ENCODE measurements at places on chromosomes 13 and 19. TPM values are rescaled to one million over a fixed set of nuclear protein-coding genes. Genes with fewer than 3 reads are reported as not detected.

NLRP4 gene
- not detected for total RNA-seq

FUT3 gene
- total RNA-seq = not detected

SIGLECL1 gene
- not detected for total RNA-seq

CALR3 gene
- total RNA-seq = not detected

DNA sequence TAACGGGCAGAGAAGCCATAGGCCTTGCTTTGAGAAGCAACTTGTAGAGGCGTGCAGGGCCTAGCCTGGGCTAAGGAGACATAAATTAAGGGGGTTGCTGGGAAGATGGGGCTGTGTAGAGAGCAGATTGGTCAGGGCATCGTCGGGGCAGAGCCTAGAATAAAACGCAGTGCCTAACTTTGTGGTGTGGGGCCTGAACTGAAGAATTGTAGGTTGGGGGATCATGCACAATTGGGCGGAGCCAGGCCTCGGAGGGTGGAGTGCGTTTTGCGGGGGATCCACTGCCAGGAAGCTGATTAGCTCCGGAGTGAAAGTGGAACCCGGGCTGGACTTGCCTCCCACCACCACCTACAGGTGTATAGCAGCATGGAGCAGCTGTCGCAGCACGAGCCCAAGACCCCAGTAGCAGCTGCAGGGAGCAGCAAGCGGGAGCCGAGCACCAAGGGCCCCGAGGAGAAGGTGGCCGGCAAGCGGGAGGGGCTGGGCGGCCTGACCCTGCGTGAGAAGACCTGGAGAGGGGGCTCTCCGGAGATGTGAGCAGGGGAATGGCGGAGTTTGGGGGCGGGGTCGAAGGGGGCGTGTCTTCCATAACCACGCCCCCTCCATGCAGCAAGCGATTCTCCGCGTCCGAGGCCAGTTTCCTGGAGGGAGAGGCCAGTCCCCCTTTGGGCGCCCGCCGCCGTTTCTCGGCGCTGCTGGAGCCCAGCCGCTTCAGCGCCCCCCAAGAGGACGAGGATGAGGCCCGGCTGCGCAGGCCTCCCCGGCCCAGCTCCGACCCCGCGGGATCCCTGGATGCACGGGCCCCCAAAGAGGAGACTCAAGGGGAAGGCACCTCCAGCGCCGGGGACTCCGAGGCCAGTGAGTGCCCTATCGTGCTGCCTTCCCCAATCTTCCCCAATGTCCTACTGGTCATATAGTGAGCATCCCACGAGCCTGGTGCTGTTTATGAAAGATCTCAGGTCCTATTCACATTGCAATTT lies 13.8 kb downstream of the DNASE2 start:
- peak; percentile 53 for DNase-seq

DNA sequence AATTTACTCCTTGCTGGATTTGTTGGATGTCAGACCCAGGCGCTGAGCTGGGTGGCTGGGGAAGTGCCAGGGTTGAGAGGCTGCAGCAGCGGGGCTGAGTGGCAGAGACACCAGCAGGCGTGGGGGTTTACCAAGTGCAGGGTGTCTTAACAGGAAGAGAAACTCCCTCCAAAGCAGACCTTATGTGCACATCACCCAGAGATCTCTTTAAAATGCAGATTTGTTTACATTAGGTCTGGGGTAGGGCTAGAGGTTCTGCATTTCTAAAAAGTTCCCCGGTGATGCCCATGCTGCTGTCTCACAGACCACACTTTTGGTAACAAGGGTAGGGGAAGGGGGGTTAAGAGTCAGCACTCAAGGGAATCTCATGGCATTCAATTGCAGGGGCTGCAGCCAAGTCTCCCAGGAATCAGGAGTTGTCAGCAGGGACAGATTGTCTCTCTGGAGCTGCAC lies 80.7 kb upstream of the OLFM4 start:
- no peak for DNase-seq

GRCh38 chr19:28920269-28921066 lies 292.5 kb downstream of the UQCRFS1 start:
- DNase-seq = no peak

GRCh38 chr19:39342647-39343305 lies 555 bp downstream of the SAMD4B start:
- DNase-seq = peak; percentile 49

- no peak for DNase-seq
Measured at GRCh38 chr13:52929846-52930245, 81.4 kb upstream of the PCDH8 start.

- DNase-seq = no peak
Measured at GRCh38 chr13:77262198-77262597, 64.7 kb downstream of the MYCBP2 start.
